ENCODE measurements at places on chromosomes 12 and 14. TPM values are rescaled to one million over a fixed set of nuclear protein-coding genes. Genes with fewer than 3 reads are reported as not detected.

Gene KRT85
- not detected for total RNA-seq

Gene RFX4
- not detected for total RNA-seq

GRCh38 chr12:14256555-14257169 lies 108.8 kb upstream of the ATF7IP start:
- peaks cover 69% of the 10 kb centered on the region for H3K4me1 ChIP-seq
- H3K27ac ChIP-seq = peak overlapping the region; percentile 98
- H3K4me3 ChIP-seq = peak overlapping the region; percentile 82
- H3K36me3 ChIP-seq = peaks cover 11% of the 10 kb centered on the region
- no peaks in the 10 kb centered on the region for H3K27me3 ChIP-seq

Gene CYP46A1
- total RNA-seq = 0.10 TPM

- H3K27me3 ChIP-seq = no peaks in the 10 kb centered on the region
- no peak overlapping the region for H3K27ac ChIP-seq
- no peaks in the 10 kb centered on the region for H3K36me3 ChIP-seq
- H3K4me3 ChIP-seq = no peak overlapping the region
Observed at GRCh38 chr14:102217987-102218421, 78.3 kb downstream of the WDR20 start.

DNA sequence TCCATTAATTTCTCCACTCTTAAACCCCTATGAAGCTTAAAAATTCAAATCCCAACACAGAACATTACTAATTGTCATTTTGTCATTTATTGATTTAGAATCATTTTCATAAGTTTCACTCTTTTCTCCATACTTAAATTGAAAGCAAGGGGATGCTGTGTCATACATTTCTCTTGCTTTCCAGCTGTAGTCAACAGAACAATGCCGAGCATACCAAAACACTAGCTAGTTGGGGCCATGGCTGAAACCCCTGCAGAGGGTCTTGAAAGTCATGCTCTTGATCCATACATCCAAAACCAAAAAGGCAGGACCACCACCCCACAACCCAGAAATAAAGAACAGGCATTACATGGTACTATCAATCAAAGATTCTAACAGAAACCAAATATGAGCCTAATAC lies 9.0 kb downstream of the EXOC5 start:
- H3K27me3 ChIP-seq = no peaks in the 10 kb centered on the region
- H3K36me3 ChIP-seq = peaks cover 8% of the 10 kb centered on the region
- DNase-seq = no peak
- no peak overlapping the region for H3K27ac ChIP-seq
- no peak overlapping the region for H3K4me3 ChIP-seq

Gene WNT5B
- 0.51 TPM for total RNA-seq
